ENCODE measurements at places on chromosomes 3 and 15.

DNA sequence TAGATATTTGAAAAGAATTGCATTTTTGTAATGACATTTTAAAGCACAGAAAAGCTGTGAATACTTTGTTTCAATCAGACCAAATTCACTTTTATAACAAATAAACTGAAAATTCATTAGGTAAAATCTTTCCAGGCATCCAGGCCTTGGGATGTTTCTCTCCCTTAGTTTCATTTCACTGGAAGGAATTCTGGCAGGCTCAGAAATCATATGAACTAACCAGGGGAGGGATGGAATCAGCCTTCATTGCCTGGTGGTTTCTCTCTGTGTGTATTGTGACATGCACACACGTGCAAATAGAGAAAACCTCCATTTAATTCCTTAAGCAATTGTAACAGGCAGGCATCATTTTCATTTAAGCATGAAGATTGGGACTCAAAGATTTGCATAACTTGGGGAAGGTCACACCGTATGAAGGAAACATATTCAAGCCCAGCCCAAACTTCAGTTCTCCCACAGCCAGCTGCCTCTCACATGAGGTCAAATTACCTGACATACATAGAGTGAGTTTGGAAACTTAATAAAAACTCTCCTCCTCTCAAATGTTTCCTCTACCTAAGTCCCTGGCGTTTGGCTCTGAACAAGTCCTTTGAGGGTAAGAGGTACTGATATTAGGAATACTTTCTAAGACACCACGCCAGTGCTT is 376.1 kb upstream of the MCTP2 start:
- DNase-seq = no peak

DNA sequence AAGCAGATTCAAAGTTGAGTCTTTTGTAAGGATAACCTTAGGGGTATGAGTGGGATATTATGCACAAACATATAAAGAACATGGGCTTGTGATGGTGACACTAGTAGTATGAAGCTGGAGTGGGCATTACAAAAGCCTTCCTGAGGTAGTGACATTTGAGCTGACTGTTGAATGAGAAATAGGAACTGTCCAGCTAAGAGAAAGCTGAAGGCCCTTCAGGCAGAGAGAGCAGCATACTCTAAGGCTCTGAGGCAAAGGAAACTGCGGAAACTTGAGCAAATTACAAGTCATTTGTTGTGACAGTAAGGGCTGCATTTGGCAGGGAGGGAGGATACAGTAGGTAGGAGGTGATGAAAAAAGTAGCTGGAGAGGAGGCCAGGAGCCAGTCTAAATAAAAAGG is 190.7 kb upstream of the CD96 start:
- no peak for DNase-seq

GRCh38 chr3:139774560-139775302 is 97.0 kb upstream of the NMNAT3 start:
- no peak for DNase-seq

- no peak for DNase-seq
These were observed 20.7 kb downstream of the TIMP4 start for GRCh38 chr3:12138044-12138443.

- no peak for DNase-seq
These were observed 10.6 kb downstream of the XXYLT1 start for GRCh38 chr3:195260280-195260905.

GRCh38 chr15:63381301-63382204 is at the start of gene CA12:
Gene CA12, minus strand, starts transcription at chr15:63381846. Its CDS starts 126 bp downstream, at chr15:63381720.
- no peak for DNase-seq

DNA sequence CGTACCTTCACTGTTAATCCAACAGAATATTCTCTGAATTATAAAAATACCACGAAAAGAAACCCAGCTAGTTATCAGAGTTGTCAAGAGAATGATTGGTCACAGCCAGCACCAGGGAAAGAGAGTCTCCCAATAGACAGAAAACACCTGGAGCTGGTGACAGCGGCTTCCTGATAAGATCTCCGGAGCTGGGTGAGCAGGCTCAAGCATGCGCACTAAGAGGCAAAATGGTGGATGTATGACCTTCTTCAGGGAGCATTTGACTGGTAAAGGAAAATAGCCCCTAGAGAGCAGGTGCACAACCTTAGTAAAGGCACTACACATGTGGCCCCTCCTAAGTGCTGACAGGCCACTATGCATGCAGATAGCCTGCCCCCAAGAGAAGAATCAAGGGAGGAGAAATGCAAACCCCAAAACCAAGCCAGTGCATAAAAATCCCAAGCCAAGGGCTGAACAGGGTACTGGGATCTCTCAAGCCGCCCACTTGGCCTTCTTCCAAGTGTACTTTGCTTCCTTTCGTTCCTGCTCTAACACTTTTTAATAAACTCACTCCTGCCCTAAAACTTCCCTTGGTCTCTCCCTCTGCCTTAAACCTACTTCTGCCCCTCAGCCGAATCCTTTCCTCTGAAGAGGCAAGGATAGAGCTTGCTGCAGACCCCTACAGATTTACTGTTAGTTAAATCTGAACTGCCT is 93.2 kb downstream of the UACA start:
- no peak for DNase-seq

DNA sequence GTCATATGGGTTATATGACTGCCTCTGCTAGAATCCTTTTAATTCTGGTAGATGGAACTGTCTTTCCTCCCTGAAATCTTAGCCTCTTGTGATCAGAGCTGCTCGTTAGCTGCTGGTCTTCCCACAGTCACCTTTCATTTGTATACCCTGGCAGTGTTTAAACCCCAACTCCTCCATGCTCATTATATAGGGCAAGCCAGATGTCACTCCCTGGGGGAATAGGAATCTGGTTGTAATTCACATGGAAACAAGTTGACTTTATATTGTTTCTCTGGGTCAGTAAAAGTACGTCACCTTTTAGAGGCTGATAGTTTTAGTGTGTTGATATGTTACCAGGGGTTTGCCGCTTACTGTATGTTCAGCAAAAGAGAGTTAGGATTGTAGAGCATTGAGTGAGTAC is 103.5 kb downstream of the ITPR1 start:
- DNase-seq = no peak

DNA sequence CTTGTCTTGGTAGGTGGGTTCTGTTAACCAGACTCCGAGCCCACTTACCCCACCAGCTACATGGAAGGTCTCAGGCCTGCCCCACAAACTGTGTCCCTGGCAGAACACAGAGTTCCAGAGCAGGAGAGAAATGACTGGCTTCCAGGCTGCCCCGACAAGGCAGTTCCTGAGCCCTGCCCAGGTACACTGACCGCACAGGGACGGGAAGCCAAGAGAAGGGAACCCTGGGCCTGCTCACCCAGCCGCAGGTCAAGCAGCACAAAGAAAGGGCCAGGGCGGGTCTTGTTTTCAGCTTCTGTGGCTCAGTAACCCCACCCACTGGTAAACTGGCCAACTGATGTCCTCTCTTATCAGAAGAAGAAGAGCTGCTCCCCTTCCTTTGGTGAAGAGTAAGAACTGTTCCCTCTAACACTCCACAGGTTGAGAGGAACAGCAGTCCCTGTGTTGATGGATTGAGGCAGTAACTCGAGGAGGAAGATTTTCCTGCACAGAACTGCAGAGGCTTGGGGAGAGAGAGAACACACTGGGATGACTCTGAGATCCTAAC is 68.4 kb downstream of the CRTC3 start:
- DNase-seq = no peak

GRCh38 chr15:38560456-38560926 is 4.1 kb downstream of the RASGRP1 start:
- DNase-seq = no peak

- no peak for DNase-seq
These were observed 33.6 kb downstream of the HEG1 start for GRCh38 chr3:125022206-125022605.

DNA sequence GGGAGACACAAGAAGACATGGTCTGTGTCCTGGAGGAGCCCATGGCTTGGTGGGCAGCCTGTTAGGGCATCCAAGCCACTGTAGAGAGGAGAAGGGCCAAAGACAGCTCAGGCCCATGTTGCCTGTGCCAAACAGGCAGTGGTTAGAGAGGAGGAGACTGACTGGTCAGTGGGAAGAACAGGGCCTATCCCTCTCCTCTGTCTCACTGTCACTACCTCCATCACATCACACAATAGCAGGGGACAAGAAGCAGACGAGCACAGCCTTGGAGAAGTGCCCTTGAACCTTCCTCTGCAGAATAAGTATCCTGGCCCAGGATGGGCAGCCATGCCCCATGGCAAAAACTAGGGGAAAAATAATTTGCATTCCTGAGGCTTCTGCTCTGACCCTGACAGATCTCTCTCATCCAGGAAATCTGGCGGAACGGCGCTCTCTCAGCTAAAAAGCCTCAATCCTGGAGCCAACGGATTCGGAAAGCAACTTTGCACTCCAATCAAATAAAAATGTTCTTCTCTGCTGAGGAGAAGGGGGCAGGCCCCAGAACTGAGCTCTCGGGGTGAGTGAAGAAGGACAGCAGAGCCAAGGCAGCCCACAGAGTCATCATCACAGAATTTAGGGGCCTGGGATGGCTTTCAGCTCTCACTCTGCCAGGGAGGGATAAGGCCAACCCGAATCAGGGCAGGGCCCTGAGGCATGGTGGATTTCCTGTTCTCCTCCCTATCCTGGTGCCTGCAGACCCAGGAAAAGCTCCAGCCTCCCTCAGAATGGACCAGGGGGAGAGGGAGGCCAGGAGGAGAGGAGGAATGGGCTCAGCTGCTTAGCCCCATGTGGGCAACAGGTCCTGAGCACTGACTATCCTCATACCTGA is 1.6 kb downstream of the SHF start:
- no peak for DNase-seq
